NCI-H1092 treated with DMSO at 0.1 percent for 48 hours (cell line): ENCODE measurements at places on chromosomes 11 and 22.
A peak's percentile ranks its signal among the peaks of the same experiment; 100 is the strongest.

GRCh38 chr11:3767536-3767935 is 29.8 kb downstream of the NUP98 start:
- no peak for DNase-seq

GRCh38 chr22:46111645-46112306 is 38.5 kb upstream of the PPARA start:
- DNase-seq, result no peak

DNA sequence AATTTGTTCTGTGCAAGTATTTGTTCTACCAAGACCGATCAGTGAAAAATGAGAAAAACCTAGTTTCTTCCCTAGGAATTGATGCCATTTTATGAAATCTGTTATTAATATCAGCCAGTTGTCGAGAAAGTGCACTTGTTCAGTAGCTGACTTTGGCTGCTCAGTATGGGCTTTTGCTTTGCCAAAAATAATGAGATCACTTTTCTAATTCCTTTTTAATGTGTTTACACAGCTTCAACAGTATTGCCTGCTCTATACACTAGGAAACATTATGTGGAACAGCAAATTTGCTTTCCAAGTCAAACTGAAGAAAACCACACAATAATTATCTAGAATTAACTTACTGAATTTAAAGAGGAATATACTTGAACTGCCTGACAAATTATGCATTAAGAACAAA is 34.4 kb downstream of the SCUBE2 start:
- peak; percentile 22 for DNase-seq

DNA sequence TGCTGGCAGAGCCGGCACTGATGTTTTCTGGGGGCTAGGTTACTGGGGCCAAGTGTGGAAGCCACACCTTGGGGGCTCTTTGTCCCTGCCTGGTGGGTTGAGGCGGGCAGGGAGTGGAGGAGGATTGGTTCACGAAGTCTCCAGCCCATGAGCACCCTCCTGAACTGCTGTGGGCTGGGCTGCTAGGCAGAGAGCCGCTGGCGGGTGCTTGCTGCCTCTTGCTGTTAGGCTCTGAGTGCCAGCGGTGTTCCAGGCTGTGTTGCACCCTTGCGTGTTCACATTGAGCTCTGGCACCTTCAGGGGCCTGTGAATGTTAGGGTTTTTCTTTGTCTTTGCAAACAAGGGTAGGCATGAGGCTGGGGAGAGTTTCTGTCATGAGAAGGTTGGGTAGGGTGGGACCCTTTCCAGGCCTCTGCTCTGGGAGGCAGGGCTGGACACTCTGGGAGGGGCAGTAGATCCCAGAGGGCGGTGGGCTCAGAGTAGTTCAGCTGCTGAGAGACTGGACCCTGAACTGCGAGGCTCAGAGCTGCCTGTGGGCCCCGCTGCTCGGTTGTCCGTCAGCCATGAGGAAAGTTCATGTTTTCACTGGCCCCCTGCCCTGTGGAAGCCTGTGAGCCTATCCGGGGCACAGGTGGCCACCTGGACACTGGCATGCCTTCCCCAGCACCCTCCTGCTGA is 24.0 kb upstream of the TMEM191C start:
- no peak for DNase-seq

DNA sequence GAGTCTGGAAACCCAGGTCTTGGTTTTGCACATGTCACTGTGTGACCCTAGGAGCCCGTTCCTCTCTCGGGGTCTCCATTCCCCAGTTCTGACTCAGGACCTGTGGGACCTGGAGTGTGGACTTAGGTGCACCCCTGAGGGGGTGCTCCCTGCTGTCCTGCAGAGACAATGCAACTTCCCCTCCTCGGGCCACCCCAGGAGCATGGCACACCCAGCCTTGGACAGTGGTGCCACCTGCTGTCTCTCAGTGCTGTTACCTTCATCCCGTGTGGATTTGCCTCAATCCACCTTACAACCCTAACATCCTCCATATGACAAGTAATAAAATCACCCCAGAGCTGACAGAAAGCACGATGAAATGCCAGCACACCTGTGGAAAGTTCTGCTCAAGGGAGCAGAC is 27.5 kb upstream of the CRYBB3 start:
- no peak for DNase-seq

DNA sequence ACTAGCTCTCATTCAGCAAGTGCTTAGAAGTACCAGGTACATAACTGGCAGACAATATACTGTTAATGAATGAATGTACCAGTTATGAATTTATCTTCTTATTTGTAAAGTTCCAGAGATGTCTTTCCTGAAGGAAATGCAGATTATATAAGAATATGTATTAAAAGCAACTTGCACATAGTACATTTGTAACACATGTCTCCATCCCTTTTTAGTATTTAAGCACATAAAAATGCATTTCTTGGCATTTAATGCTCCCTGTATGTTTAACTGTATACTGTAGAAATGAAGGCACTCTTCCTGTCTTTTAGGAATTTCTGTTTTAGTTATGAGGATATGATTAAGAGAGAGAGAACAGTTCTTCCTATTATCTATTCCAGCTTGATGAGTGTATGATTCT is 241.3 kb downstream of the NELL1 start:
- no peak for DNase-seq
